ENCODE measurements at places on chromosomes 16 and 17. TPM values are rescaled to one million over a fixed set of nuclear protein-coding genes. Genes with fewer than 3 reads are reported as not detected.

GRCh38 chr17:38448208-38448771 is 20.0 kb downstream of the ARHGAP23 start:
- DNase-seq, result no peak

GRCh38 chr16:25257956-25258860 is 563 bp upstream of the ZKSCAN2 start:
- DNase-seq, result peak; percentile 81

GRCh38 chr16:31265329-31266245 is 5.8 kb downstream of the ITGAM start:
- DNase-seq, result peak; percentile 47

DNA sequence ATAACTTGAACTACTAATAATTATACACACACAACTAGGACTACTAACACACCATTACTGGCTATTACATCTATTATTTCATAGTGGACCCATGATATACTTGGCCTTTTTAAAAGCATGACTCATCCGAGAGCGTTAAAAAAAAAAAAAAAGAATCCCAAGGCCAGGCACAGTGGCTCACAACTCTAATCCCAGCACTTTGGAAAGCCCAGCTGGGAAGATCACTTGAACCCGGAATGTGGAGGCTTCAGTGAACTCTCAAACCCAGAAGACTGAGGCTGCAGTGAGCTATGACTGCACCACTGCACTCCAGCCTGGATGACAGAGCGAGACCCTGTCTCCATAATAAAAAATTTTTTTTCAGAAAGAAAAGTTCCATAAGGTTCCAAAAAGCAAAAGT is 3.1 kb downstream of the GLG1 start:
- DNase-seq, result no peak

DNA sequence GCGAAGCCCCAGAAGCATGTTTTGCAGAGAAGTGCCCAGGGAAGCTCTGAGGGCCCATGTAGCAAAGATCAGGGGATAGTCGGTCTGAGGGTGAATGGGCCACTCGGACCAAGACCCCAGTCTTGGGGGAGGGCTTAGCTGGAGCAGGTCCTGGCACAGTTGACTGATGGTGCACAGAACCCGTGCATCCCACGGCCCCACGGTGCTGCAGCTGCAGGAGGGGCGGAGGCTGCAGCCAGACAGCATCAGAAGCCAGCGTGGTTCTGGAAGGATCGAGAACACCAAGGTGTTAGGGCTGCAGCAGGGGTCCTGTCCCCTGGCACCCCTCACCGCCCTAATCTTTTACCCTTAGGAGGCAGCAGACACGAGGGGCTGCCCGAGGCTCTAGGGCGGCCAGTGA is 6.5 kb upstream of the MC1R start:
- no peak for DNase-seq

DNA sequence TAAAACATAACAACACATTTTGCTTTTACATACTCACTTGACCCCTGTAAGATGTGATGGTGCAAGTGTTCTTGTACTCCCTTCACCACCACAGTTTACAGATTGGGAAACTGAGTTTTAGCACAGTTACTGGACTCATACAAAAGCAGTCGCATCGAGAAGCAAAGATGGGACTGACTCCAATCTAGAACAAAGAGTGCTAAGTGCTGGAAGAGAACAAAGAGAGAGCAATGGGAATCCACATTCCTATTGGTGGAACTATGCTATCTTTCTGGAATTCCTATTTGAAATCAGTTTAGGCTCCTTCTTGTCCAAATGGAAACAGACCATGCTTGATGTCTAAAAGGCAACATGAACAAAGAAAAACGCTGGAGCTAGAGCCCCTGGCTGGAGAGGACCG is 9.1 kb downstream of the TOM1L2 start:
- DNase-seq, result no peak

DNA sequence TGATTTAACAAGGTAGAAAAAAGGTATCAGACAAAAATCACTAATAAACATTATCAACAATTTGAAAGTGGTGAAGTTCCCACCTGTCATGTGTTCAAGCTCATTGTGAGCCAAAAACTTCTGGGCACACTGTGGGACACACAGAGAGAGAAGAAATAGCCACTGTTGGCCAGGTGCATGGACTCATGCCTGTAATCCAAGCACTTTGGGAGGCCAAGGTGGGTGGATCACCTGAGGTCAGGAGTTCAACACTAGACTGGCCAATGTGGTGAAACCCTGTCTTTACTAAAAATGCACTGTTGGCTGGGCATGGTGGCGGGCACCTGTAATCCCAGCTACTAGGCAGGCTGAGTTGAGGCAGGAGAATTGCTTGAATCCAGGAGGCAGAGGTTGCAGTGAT is 167.4 kb downstream of the TOX3 start:
- no peak for DNase-seq

DNA sequence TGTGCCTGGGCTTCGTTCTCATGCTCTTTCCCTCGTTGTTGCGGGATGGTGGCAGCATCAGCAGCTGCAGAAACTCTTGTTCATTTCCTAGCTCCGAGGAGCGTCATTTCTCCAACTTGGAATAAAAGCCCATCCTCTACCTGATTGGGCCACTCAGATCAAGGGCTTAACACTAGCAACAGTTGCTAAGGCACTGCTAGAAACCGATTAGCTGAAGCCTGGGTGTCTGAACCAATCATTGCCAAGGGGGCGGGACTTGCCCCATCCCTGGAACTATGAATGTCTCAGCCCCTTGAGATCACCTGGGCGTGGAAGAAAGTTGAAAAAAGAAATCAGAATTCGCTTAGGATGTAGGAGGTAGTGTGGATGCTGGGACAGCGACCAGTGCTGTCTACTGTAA is 145.3 kb downstream of the FOXL1 start:
- no peak for DNase-seq

GRCh38 chr17:65173976-65174683 is 37.0 kb downstream of the RGS9 start:
- no peak for DNase-seq

GRCh38 chr17:6576038-6576785 is 19.9 kb upstream of the PITPNM3 start:
- DNase-seq, result no peak

DNA sequence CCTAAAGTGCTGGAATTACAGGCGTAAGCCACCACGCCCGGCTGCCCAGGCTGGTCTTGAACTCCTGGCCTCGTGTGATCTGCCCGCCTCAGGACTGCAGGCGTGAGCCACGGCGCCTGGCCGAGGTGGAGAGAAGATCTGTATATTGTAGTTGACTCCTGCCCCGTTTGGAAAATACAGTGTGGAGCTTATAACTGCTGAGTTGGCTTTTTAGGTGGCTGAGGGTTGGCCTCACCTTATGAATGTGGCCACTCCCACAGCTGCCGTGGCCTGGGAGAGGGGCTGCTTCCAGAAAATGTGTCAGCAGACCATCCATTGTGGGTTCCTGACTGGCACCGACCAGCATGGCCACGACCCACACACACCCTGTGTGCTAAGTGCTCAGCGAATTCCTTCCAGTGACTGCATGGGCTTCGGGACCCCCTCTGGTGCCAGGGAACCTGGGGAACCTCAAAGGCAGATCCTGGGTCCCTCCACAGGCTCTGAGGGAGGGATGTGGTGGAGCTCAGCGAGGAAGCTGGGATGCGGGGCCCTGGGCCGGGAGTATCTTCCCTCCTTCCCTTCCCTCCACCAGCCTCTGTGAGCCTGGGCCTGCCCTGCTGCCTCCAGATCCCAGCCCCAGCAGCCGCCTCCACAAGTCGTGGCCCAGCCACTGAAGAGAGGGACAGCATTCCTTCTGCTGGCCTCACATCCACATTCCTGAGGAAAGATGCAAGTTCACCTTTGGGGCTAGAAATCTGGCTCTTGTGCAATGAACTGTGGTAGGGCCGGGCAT is 10.9 kb upstream of the RAB11FIP3 start:
- no peak for DNase-seq

GRCh38 chr17:2198927-2199326 is 104.7 kb downstream of the SMG6 start:
- no peak for DNase-seq

- no peak for DNase-seq
Observed at GRCh38 chr16:28504707-28505404, 1.8 kb downstream of the IL27 start.

- DNase-seq, result peak; percentile 44
Observed at GRCh38 chr16:24013864-24014645, 178.3 kb downstream of the PRKCB start.

DNA sequence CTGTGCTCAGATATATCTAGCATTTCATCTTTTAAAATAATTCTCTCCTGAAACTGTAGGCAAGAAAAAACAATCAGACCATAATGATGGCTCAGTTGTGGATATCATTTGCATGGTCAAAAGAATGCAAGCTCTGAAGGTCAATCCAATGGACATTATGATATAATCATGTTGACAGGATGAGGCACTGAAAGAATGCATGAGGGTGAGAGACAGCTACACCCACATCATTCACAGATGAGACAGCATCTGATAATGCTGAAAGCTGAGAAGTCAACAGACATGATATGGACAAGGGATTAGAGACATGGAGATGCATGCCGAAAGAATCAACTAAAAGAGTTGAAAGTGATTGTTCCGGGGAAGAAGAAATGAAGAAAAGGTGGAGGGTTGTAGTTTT is 346.4 kb upstream of the CDH5 start:
- no peak for DNase-seq

- DNase-seq, result no peak
Observed at GRCh38 chr17:5248821-5249479, 14.3 kb upstream of the SCIMP start.

GRCh38 chr17:43618276-43618675 is 43.4 kb downstream of the MEOX1 start:
- no peak for DNase-seq

DNA sequence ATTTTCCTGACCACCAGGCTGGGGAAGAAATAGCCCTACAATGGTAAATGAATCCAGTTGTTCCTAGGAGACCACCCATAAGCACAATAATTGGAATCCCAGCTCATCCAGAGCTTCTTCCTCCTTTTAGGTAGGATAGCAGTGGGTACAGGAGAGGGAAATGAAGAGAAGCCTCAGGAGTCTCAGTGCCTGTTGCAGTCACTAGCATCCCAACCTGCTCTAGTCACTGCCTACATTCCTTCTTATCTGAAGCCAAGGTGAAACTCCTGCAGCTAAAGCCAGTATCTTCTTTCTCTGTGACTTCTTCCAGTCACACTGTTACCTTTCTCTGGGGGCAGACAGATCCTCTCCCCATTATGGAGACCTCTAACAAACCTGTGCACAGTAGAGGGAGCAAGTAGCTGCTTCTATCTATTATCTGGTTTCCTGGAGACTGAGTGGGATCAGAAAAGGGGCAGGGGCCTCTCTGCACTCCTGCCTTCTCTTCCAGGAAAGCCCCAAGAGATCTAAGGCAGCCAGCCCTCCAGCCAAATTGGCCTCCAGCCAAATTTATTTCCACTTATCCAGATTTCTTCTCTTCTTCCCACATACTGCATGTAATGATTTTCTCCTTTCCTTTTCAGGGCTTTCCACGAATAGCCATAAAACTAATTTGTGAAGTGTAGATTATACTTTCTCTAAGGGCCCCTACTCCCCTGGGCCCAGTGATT is 85.5 kb downstream of the SSH2 start:
- peak; percentile 16 for DNase-seq

GRCh38 chr17:7466639-7467341 is 12.6 kb downstream of the ZBTB4 start:
- DNase-seq, result no peak

GRCh38 chr16:66617728-66618127 is 13.2 kb downstream of the CMTM3 start:
- DNase-seq, result no peak

- DNase-seq, result no peak
Observed at GRCh38 chr17:7442142-7442541, 2.7 kb upstream of the CHRNB1 start.

DNA sequence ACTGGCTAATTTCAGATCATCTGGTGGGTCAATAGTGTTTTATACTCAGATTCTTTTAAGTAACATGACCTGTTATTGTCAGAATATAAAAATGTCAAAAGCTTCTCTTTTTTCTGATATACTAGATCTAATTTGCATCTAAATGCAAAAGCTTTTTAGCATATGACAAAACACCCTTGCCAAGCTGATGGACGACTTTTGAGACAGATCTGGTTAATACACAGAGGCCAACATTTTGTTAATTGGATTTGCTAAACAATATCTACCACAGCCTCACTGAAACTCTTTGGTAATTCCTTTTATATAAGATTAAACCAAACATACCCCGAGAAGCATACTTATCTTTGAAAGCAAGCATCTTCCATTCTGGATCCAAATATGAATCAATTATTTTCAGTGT is 10.3 kb upstream of the NOL11 start:
- DNase-seq, result no peak

- no peak for DNase-seq
Observed at GRCh38 chr17:14919631-14920213, 345.4 kb downstream of the PMP22 start.

DNA sequence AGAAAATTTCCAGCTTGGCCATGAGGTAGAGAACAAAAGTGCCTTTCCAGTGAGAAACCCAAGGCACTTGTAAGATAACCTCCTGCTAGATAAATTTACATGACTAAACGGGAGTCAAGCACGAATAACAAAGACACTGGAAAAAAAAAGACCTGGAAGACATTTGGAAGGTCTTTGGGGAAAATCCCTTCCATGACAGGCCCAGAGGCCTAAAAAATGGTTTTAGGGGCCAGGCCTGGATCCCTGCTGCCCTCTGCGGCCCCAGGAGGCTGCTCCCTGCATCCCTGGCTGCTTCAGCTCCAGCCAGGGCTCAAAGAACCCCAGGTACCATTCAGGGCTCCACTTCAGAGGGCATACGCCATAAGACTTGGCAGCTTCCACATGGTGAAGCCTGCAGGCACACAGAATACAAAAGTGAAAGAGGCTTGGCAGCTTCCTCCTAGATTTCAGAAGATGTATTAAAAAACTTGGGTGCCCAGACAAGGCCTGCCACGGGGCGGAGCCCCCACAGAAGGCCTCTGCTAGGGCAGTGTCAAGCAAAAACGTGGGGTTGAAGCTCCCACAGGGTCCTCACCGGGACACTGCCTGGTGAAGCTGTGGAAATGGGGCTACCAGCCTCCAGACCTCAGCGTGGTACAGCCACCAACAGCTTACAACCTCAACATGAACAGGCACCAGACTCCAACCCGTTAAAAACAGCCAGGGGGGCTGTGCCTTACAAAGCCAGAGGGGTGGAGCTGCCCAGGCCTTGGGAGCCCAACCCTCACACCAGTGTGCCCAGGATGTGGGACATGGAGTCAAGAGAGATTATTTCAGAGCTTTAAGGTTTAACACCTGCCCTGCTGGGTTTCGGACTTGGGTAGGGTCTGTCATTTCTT is 77.1 kb downstream of the SDK2 start:
- peak; percentile 24 for DNase-seq

GRCh38 chr16:5024632-5025031 is 9.1 kb downstream of the NAGPA start:
- DNase-seq, result no peak

Gene RHBDF1
- 45.0 TPM for total RNA-seq

Gene CCL4
- 62.0 TPM for total RNA-seq

Gene GJD3
- 3.0 TPM for total RNA-seq

Gene CLEC3A
- not detected for total RNA-seq

Gene FAM20A
- 85.9 TPM for total RNA-seq

Gene WSCD1
- 2.9 TPM for total RNA-seq

Gene SDR42E2
- total RNA-seq, result not detected

Gene SDR42E1
- total RNA-seq, result 9.3 TPM

Gene BAHCC1
- 19.8 TPM for total RNA-seq

Gene CD300H
- not detected for total RNA-seq

Gene CD300LB
- 1.6 TPM for total RNA-seq
